ENCODE measurements at places on chromosomes 3 and 15.

- DNase-seq, result no peak
Measured at GRCh38 chr3:31895471-31895870, 85.6 kb downstream of the OSBPL10 start.

- DNase-seq, result no peak
Measured at GRCh38 chr3:197428117-197428801, 127.5 kb downstream of the BDH1 start.

DNA sequence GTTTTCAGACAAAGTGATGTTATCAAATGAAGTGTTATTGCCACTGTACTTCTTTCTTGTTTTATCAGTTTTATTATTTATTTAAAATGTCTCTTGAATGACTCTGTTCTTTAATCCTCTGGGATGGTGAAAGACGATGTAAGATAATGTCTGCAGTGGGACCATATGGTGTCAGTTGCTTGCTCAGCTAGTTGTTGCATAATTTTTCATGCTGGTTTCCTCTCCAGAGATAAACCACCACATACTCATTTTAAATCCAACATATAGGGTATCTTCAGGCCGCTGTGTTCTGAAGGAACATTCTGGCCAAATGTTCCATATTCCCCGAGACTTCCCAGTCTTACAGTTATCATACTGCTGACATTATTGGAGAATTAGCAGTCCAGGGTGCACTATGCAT, 75.9 kb downstream of the GABRG3 start:
- no peak for DNase-seq

DNA sequence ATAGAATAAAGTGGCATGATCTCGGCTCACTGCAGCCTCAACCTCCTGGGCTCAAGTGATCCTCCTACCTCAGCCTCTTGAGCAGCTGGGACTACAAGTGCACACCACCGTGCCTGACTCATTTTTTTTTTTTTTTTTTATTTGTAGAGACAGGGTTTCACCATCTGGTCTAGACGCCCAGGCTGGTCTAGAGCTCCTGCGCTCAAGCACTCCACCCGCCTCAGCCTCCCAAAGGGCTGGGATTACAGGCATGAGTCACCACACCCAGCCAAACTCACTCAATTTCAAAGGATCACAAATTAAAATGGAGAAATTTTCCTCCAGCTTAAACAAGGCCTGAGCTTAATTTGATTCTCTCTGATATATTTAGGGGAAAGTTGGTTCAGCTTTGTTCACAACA, 27.3 kb upstream of the NMB start:
- no peak for DNase-seq

DNA sequence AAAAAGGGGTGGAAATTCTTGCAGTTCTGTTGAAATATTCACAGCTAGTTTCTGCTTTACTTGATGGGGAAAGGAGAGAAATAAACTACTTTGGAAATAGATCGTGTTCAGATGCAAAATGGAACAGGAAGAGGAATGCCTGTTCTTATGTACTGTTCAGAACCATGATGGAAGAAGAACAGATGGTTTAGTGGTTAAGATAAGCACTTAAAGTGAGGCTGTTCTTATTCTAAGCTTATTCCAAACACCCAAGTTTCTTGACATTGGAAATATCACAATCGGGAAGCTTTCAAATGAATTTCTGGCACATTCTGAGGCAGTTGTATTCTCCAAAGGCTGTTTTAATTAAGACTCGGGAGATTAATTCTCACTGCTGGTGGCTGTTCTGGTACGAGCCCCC, 228.5 kb downstream of the LSAMP start:
- no peak for DNase-seq

DNA sequence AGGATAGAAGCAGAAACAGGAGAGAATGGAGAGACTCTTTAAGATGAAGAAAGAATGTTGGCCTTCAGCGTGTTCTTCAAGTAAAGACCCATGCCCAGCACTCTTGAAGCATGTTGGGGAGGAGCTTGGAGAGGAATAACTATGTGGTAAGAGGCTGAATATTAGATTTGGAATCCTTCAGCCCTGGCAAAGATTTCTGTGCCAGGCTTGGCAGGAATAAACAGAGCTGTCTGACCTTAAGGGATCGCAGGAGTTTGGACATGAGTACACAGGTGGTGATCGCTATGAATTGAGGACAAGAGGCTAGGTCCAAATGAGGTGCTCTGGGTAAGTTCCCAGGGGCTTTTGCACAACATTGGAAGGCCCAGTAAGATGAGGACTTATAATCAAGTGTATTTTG, 132.6 kb upstream of the TBL1XR1 start:
- no peak for DNase-seq

All from smooth muscle cell of the brain vasculature (primary cell).